ENCODE measurements at places on chromosomes 7 and 10.

DNA sequence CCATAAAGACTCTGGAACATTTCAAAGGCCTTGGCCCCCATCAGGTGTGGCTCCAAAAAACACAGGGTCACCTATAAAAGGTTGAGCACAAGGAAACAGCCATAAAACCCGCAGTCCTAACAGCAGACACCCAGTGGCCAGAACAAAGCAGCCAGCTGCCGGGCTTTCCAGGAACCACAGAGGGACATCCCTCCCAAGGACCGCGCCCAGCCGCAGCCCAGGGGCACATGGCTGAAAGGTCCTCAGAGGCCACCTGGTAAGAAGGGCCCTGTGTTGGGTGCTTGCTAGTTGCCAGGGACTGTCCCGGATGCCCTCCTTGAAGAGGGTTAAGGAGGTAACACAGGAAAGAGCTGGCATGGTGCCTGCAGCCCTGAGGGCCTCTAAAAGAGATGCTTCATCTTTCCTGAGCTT lies 32.7 kb downstream of the KCNMA1 start:
- DNase-seq, result no peak
- H3K27me3 ChIP-seq, result peaks cover 8% of the 10 kb centered on the region
- H3K4me3 ChIP-seq, result no peak overlapping the region
- H3K36me3 ChIP-seq, result no peaks in the 10 kb centered on the region
- no peak overlapping the region for H3K27ac ChIP-seq

DNA sequence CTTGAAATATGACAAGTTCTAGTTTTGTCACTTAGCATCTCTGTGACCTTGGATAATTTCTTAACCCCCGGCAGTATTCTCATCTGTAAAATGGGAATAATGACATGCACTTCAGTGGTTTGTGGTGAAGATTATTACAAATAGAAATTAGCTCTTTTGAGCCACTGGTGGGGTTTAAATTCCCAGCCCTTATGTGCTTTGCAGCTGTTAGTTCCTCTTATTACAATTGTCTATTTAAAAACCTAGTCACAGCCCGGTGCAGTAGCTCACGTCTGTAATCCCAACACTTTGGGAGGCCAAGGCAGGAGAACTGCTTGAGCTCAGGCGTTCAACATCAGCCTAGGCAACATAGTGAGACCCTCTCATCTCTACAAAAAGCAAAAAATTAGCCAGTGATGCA lies 30.1 kb downstream of the CAV1 start:
- no peak overlapping the region for H3K27ac ChIP-seq
- no peaks in the 10 kb centered on the region for H3K36me3 ChIP-seq
- H3K4me1 ChIP-seq, result no peaks in the 10 kb centered on the region
- no peak for DNase-seq
- H3K27me3 ChIP-seq, result peaks cover 56% of the 10 kb centered on the region

- H3K27me3 ChIP-seq, result no peaks in the 10 kb centered on the region
- peak overlapping the region; percentile 67 for H3K27ac ChIP-seq
- H3K36me3 ChIP-seq, result peaks cover 18% of the 10 kb centered on the region
- DNase-seq, result no peak
Measured at GRCh38 chr10:48332166-48332870, 25.8 kb downstream of the MAPK8 start.

- DNase-seq, result no peak
- H3K27me3 ChIP-seq, result peaks cover 36% of the 10 kb centered on the region
- peaks cover 49% of the 10 kb centered on the region for H3K4me1 ChIP-seq
- no peaks in the 10 kb centered on the region for H3K36me3 ChIP-seq
Measured at GRCh38 chr7:101134399-101134980, 7.6 kb downstream of the SERPINE1 start.

- H3K27ac ChIP-seq, result no peak overlapping the region
- peaks cover 3% of the 10 kb centered on the region for H3K36me3 ChIP-seq
- H3K4me3 ChIP-seq, result no peak overlapping the region
- H3K27me3 ChIP-seq, result no peaks in the 10 kb centered on the region
- DNase-seq, result no peak
- no peaks in the 10 kb centered on the region for H3K4me1 ChIP-seq
Measured at GRCh38 chr7:30780941-30781340, 9.7 kb downstream of the MINDY4 start.

- H3K27ac ChIP-seq, result no peak overlapping the region
- no peaks in the 10 kb centered on the region for H3K36me3 ChIP-seq
- no peaks in the 10 kb centered on the region for H3K27me3 ChIP-seq
- H3K4me1 ChIP-seq, result no peaks in the 10 kb centered on the region
Measured at GRCh38 chr10:115432188-115432819, 339.1 kb downstream of the ATRNL1 start.

DNA sequence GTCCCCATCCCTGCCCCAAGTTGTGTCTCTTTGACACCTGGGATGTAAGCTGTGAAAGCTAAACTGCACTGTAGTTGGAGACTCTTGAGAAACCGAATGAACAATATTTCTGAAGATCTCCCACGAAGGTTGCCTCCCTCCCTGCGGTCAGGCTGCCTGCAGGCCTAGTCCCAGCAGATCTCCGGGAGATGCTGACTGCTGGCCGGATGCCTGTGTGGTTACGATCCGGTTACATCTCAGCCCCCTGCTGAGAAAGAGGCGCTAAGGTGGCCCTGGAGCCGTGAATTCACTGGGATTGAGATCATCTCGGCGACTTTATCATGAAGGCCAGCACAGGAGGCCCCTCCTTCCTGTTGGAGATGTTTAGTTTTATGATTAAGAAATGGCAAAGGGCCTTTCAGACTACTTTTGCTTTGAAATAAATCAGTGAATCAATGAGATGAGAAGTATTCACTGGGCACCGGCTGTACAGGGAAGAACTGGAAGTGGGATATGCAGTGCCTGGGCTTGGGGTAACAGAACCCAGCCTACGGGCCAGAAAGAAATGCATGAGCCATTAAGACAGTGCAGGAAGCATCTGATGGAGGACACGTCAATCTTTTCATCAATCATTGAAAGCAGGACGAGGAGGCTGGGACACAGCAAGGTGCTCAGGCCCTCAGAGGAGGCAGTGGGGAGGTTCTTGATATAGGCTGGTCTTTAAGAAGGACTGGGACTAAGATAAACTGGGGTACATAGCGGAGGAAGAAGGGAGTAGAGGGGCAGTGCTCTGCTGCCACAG lies 177.6 kb downstream of the PRKAG2 start:
- no peaks in the 10 kb centered on the region for H3K27me3 ChIP-seq
- H3K36me3 ChIP-seq, result no peaks in the 10 kb centered on the region
- DNase-seq, result no peak
- peaks cover 6% of the 10 kb centered on the region for H3K4me1 ChIP-seq
- H3K4me3 ChIP-seq, result no peak overlapping the region

DNA sequence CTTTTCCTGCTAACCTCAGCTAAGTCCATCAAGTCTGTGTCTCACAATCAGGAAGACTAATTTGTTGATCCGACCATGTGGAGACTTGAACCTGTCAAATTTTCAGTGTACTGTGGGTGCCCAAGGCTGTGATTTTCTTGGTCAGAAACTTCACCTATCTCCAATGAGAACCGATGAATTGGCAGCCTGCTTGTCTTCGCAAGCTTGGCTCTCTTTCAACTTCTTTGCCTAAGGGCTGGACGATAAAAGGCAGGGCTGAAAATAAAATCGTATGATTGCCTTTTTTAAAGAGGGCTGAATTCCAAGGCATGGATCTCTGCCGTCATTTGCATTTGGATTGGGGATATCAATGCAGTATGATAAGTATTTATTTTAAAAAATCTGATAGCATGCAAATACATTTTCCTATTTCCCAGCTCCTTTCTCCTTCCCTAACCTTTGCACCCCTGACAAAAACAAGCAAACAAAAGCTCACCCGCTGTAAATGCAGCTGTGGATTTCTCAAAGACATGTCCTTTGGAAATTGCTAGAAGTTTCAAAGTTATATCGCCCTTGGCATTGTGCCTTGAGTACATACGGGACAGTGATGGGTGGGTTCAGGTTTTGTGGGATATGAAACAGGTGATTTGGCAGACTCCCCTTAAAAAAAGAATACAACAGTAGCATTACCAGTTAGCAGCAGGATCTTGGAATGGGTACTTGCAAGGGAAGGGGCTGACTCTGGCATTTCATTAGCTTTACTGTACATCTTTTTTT lies 80.6 kb downstream of the NPTX2 start:
- no peak overlapping the region for H3K4me3 ChIP-seq
- no peaks in the 10 kb centered on the region for H3K4me1 ChIP-seq
- no peak overlapping the region for H3K27ac ChIP-seq
- H3K36me3 ChIP-seq, result no peaks in the 10 kb centered on the region
- H3K27me3 ChIP-seq, result no peaks in the 10 kb centered on the region

DNA sequence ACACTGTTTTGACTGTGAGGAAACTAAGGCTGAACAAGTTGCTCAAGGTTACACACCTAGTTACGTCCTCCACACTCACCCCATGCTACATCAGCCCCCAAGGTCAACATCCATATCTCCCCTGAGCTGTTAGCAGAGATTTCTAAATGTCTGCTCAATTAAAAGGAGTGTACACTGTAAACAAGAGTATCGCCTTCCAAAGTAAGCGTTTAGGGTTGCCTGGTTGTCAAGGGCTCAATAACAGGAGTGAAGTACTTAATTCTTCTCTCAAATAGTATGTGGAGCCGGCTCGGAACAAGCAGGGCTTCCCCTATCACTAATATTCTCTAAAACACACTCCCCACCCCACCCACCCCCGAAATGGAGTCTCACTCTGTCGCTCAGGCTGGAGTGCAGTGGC lies 412.8 kb upstream of the GALNT17 start:
- peaks cover 9% of the 10 kb centered on the region for H3K4me1 ChIP-seq
- no peak for DNase-seq
- H3K27me3 ChIP-seq, result no peaks in the 10 kb centered on the region
- H3K36me3 ChIP-seq, result peaks cover 4% of the 10 kb centered on the region

- peaks cover 11% of the 10 kb centered on the region for H3K4me1 ChIP-seq
- no peak for DNase-seq
- H3K4me3 ChIP-seq, result no peak overlapping the region
Measured at GRCh38 chr7:80253653-80254052, 119.0 kb downstream of the GNAI1 start.

DNA sequence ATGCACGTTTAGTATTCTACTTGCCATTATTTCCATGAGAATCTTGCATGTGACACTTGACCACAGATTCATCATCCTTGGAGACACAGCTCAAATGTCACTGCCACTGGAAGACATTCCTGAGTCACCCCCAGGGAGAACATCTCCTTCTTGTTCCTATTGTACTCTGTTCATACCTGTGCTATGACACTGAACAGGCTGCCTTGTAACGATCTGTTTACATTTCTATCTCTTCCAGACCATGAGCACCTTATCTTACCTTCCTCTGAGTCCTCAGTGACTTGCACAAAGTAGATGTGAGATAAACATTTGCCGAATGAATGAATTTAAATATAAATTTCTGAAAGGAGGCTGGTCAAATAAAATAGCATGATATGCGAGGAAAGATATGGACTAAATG lies 331.9 kb upstream of the LRRN3 start:
- H3K27ac ChIP-seq, result no peak overlapping the region
- no peak overlapping the region for H3K4me3 ChIP-seq
- no peaks in the 10 kb centered on the region for H3K4me1 ChIP-seq
- no peaks in the 10 kb centered on the region for H3K27me3 ChIP-seq
- DNase-seq, result no peak
- no peaks in the 10 kb centered on the region for H3K36me3 ChIP-seq

- no peak for DNase-seq
- no peaks in the 10 kb centered on the region for H3K27me3 ChIP-seq
- H3K27ac ChIP-seq, result no peak overlapping the region
- H3K36me3 ChIP-seq, result no peaks in the 10 kb centered on the region
- H3K4me3 ChIP-seq, result no peak overlapping the region
- peaks cover 79% of the 10 kb centered on the region for H3K4me1 ChIP-seq
Measured at GRCh38 chr10:110017907-110018306, 10.1 kb downstream of the ADD3 start.

GRCh38 chr10:72068901-72069446 lies 19.4 kb downstream of the SPOCK2 start:
- no peak overlapping the region for H3K4me3 ChIP-seq
- no peak for DNase-seq
- peaks cover 17% of the 10 kb centered on the region for H3K36me3 ChIP-seq
- H3K4me1 ChIP-seq, result peaks cover 36% of the 10 kb centered on the region

GRCh38 chr7:116093516-116094301 lies 63.1 kb upstream of the TFEC start:
- H3K27me3 ChIP-seq, result no peaks in the 10 kb centered on the region
- no peak for DNase-seq
- H3K4me3 ChIP-seq, result no peak overlapping the region
- H3K36me3 ChIP-seq, result no peaks in the 10 kb centered on the region

GRCh38 chr7:101614939-101615302 lies 14.2 kb downstream of the MYL10 start:
- H3K36me3 ChIP-seq, result no peaks in the 10 kb centered on the region
- H3K27me3 ChIP-seq, result no peaks in the 10 kb centered on the region
- DNase-seq, result no peak
- no peak overlapping the region for H3K4me3 ChIP-seq
- no peaks in the 10 kb centered on the region for H3K4me1 ChIP-seq

DNA sequence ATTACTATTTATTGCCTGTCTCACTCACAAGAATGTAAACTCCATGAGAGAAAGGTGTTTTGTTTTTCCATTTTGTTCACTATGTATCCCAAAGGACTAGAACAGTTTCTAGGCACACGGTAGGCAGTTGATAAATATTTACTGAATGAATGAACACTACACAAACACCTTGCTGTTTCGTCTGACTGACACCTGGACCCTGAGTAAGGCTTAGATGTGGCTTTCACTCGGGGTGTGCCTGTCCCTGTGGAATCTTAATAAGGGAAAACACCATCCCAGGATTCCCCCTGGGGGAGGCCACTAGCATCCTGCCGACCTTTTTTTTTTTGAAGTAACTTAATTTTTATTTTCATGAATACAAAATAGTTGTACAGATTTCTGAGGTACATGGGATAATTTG lies 66.6 kb upstream of the STEAP1B start:
- no peak overlapping the region for H3K4me3 ChIP-seq

DNA sequence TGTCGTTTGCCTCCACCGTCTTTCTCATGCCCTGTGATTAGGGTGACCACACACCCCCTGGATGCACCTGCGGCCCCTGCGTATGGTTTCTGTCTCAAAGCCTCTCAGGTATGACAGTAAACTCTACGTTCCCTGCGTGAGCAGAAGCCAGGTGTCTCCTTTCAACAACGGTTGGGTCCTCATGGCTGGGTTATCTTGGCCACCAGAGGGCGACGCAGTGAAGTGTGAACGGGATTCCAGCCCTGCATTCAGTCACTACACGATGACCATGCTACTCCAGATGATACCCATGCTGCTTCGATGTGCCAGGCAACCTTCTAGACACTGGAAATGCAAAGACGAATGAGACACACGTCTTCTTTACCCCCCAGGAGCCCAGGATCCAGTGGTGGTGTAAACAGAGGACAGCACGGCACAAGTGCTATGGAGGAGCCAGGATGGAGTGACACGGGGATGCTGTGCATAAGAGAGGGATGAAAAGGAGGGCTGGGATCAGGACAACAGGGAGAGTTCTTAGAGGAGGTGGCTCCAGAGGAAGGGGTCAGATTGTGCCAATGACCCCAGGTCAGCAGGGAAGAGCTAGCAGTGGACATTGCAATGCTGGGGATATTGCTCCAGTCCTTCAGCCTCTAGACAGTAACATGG lies 228.1 kb upstream of the PFKP start:
- no peak overlapping the region for H3K27ac ChIP-seq
- peak; percentile 30 for DNase-seq
- peaks cover 31% of the 10 kb centered on the region for H3K27me3 ChIP-seq
- no peaks in the 10 kb centered on the region for H3K36me3 ChIP-seq
- no peak overlapping the region for H3K4me3 ChIP-seq
- no peaks in the 10 kb centered on the region for H3K4me1 ChIP-seq

GRCh38 chr7:17524746-17525145 lies 226.3 kb downstream of the AHR start:
- no peaks in the 10 kb centered on the region for H3K27me3 ChIP-seq
- H3K36me3 ChIP-seq, result no peaks in the 10 kb centered on the region

GRCh38 chr7:121015560-121015959 lies 27.0 kb downstream of the CPED1 start:
- H3K4me1 ChIP-seq, result no peaks in the 10 kb centered on the region
- H3K36me3 ChIP-seq, result no peaks in the 10 kb centered on the region
- no peaks in the 10 kb centered on the region for H3K27me3 ChIP-seq
- H3K27ac ChIP-seq, result no peak overlapping the region
- no peak for DNase-seq

Data from activated T-cell treated with anti-CD3 and anti-CD28 coated beads, Interleukin-2, amount 50 U/mL, for 72 hours (primary cell).